ENCODE measurements at places on chromosomes 13 and 19. TPM values are rescaled to one million over a fixed set of nuclear protein-coding genes. Genes with fewer than 3 reads are reported as not detected.

DNA sequence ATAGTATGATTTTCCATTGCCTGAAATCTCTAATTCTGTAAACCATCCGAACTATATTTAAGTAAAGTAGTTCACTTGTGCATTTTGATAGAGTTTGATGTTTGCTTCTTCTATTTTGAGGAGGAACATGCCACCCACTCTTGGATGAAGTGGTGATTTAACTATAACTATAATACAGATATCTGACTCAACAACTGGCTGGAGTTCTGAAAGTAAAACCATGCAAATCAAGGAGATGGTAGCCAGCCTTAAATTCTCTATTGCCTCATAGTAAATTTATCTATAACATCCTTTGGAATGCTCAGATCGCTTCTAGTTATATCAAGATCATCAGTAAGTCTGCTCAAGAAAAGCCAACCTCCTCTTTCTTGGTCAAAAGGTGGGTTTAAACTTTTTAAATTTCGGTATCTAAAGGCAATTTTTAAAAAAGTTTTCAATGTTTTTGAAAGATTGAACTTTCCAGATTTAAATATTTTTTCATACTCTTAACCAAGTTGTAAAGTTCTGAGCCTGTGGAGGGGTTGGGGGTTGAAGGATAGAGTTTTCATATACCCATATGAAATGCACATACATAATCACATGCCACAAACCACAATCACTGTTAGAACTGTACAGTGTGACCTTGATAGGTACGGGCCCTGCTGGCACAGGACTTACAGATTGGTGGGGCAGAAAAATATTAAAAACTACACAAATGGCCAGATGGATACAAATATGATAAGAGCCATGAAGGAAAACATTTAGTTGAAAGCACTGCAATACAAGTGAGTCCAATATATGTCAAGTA lies 90.5 kb upstream of the RFC3 start:
- no peaks in the 10 kb centered on the region for H3K36me3 ChIP-seq
- peaks cover 10% of the 10 kb centered on the region for H3K4me1 ChIP-seq
- no peak overlapping the region for H3K4me3 ChIP-seq
- H3K27me3 ChIP-seq, result no peaks in the 10 kb centered on the region

- H3K27me3 ChIP-seq, result no peaks in the 10 kb centered on the region
- no peaks in the 10 kb centered on the region for H3K36me3 ChIP-seq
- no peak overlapping the region for H3K4me3 ChIP-seq
- no peak for DNase-seq
- no peak overlapping the region for H3K27ac ChIP-seq
These were observed 14.0 kb downstream of the ELF1 start for GRCh38 chr13:41004875-41005693.

DNA sequence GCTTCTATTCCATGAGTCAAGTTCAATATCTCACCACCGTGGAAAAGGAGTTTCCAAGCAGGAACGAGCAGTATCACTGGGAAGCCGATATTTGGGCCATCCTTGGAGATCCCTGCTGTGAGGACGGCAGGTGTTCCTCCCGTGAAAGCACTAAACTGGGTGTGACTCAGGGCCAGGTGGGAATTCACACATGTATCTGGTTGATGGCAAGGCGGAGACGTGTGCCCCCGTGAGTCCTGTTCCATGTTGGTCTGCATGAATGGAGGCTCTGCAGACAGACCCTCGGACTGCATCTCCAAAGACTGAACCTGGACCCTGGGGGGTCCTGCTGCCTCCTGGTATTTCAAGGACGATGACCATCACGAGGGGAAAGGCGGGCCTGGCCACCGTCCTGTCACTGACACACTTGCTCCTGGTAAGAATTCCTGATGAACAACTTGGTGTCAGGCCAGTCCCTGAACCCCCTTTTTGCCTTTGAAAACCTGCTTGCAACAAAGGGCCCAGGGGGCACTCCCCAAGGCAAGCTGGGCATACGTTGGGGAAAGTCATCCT lies 22.8 kb upstream of the GAS6 start:
- no peak overlapping the region for H3K4me3 ChIP-seq
- H3K36me3 ChIP-seq, result no peaks in the 10 kb centered on the region
- DNase-seq, result no peak
- H3K27me3 ChIP-seq, result no peaks in the 10 kb centered on the region

Gene KLF1
- 0.50 TPM for total RNA-seq

Gene UBE2L5
- total RNA-seq, result not detected

Gene DLEU7
- total RNA-seq, result 0.23 TPM
